T-cell (primary cell): ENCODE measurements at places on chromosomes 16 and 17.

DNA sequence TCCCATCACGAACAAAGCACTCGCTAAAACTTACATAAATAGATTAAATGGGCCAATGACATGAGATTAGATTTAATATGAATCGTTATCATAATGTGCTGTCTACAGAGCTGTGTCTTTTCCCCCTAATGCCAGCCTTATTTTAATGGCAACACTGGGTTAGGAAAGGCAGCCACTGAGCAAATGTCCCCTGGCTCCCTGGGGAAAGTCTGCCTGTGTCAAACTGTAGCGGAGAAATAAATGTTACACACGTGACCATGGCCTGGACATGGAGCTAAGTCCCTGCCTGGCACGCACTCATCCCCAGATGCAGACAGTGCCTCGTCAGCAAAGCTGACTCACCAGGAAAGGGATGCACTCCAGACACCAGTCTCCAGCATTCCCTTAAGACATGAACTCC, 61.3 kb upstream of the SDK2 start:
- DNase-seq, result no peak

DNA sequence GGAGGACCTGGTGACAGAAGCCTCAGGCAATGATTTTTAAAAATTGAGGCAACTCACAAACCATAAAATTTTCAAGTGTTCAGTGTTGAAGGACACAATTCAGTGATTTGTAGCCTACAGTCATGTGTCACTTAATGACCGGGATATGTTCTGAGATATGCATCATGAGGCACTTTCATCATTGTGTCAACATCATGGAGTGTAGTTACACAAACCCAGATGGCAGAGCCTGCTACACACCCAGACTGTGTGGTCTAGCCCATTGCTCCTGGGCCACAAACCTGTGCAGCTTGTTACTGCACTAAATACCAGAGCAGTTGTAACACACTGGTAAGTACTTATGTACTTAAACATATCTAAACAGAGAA, 1.6 kb downstream of the PRSS41 start:
- no peak for DNase-seq

- DNase-seq, result no peak
These were observed 292.7 kb downstream of the HAPSTR1 start for GRCh38 chr16:9384141-9384540.

GRCh38 chr17:41513168-41513547, 5.5 kb downstream of the KRT15 start:
- DNase-seq, result no peak

- DNase-seq, result no peak
These were observed 24.0 kb downstream of the SYCE1L start for GRCh38 chr16:77223184-77223583.

DNA sequence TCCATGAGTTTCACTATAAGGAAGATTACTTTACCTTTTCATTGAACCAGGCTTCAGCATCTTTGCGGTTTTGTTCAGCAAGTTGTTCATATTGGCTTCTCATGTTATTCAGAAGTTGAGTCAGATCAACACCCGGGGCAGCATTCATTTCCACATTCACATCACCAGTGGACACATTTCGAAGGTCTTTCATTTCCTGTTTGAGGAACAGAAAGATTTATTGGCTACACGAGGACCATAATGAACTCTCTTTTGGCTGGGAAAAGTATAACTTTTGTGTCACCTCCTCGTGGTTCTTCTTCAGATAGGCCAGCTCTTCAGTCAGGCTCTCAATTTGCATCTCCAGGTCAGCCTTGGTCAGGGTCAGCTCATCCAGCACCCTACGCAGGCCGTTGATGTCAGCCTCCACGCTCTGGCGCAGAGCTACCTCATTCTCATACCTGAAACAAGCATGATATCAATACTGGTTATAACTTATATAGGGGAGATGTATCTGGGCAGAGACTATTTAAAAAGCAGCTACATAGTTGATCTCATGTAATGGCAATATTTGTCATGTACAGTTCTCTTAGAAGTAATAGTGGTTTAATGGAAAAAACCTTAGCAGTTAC, 2.1 kb downstream of the KRT10 start:
- DNase-seq, result no peak

DNA sequence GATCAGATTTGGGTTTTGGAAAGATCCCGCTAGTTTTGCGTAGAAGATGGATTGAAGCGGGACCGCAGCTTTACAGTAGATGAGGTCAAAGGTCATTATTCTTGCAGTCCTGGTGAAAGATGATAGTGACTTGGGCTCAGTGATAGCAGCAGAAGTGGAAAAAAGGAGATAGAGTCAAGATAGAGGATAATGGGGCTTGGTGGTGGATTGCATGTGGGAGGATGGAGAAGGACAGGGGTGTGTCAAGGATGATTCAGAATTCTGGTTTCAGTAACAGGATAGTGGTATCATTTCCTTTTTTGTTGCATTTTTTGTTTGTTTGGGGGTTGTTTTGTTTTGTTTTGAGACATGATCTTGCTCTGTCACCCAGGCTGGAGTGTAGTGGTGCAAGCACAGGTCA, 28.7 kb downstream of the CHD9NB start:
- no peak for DNase-seq

DNA sequence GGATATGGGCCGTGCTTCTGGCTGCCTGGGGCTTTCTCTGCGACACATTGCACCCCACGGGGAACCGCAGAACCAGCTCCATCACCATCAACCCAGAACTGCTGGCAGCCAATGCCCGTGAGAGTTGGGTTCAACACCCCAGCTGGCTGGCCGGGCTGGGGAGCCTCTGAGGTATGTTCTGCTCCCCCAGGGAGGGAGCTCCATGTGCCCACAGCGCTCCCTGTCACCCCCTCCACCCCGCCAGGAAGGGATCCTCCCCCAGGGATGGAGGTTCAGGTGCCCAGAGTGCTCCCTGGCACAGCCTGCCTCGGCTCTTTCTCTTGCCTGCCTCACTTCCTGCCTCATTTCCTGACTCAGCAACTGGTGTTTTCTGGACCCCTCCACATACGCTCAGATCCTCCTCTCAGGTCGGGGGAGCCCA, 24.2 kb upstream of the MPRIP start:
- DNase-seq, result no peak

DNA sequence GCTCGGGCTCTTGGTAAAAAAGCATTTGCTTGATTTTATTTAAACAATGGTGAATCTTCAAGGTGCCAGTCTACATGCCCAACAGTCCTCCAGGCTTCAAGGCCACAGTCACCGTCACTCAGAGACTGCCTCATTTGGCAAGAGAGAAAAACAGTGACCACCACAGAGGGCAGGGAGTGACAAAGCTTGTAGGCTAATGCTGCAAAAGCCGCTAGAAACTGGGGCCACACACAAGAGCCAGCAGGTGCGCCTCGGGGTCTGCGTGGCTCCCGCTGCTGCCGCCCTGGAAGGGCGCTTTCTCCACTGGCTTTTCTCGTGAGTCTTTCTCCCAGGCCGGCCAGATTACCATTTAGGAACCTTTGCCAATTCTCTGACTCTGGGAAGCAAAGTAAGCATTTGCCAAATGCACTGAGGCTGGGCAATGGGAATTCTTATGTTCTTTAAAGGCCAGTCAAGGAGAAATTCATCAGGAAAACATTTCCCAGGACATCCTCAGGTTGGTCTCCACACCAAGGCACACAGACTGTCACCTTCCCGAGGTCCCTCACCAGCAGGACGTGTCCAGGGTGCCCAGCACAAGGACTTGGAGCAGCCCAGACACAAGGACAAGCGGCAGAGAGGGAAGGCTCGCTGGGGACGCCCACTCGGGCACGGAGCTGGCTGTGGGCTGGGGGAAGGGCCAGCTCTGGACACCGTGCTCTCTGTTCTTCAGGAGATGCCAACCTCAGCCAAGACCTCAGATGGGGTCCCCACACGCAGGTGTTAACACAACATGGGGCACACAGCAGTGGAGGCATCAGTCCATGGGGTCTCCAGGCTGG, 12.5 kb upstream of the C16orf95 start:
- no peak for DNase-seq

GRCh38 chr17:13933441-13934276, 135.6 kb upstream of the COX10 start:
- DNase-seq, result no peak

DNA sequence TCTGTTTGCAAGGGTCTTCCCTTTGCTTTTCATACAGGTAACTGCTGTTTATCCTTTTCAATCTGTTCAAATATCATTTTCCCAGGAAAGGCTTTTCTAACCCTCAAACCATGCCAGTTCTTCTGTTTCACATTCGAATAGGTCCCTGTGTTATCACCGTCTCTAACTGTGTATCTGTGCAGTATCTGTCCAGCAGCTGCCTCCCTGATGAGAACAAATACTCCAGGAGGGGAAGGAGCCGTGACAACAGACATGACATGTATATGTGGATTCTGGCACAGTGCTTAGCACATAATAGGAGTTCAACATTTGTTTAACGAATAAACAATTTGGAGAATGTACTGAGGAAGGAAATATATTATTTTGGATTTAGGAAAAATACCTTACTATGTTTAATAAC, 95.7 kb downstream of the STX8 start:
- no peak for DNase-seq

DNA sequence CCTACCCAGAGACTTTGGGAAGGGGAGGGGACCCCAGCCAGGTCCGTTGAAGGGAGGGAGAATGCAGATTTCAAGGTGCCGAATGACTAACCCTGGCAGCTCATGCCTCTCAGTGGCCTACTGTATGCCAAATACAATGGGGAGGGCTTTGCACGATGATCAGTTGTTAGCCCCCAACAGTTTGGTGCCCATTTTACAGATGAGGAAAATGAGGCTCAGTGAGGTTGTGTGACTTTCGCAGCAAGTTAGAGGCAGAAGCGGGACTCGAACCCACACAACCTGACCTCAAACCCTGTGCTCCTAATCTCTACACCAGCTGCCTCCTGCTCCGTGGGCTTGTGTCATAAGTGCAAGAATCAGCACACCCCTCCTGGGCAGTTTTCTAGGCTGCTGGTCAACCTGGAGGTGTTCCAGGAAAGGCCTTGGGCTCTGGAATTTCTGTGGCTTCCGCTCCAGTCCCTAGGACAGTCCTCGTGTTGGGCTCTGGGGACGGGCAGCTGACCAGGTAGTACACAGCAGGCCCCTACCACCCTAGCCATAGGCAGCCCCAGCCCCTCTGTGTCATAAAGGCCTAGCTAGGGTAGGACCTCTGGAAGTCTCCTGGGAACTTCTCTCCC, 11.9 kb upstream of the NAGPA start:
- no peak for DNase-seq

DNA sequence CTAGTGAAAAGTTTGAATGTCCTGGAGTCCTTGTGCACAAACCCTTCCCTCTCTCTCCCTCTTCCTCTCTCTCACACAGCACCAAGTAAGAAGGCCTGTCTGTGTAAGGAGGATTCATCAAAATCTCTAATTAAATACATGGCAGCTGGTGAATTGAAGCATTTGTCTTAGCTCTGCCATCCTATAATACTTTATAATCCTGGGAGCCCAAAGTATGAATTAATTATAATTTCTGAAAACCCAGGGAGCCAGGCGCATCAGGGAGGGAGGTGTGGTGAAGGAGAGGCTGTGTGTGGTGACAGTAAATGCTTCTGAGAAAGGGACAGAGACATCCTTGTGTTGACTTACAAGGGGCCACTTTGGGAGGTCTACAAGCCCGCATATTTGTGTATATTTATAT, 691.4 kb upstream of the EEF2KMT start:
- DNase-seq, result no peak

DNA sequence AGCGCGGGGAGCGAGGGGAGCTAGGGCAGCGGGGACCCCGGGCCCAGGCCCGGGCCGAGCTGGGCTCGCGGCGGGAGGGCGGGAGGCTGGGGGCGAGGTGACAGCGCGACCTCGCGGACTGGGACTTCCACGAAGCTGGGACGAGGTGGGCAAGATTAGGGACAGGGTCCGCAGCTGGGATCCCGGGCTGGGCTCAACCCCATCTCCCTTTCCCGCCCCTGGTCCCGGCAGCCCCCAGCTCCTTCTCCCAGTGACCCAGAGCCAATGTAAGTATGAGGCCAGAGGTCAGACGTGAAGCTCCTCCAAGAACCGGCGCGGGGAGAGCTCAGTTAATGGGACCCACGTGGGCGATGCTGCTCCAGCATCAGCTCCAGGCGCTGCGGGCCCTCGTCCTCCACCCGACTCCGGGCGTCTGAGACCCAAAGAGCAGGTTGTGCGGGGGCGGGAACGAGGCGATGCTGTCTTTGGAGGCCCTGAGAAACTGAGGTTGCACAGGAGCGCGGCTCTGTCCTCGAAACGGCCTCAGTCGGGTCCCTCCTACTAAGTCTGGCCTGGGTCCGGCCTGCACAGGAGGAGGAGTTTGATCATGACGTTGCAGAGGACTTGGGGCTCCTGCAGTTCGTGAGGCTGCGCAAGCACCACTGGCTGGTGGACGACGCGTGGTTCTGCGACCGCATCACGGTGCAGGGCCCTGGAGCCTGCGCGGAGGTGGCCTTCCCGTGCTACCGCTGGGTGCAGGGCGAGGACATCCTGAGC, 585 bp downstream of the ALOX12 start:
- DNase-seq, result no peak

- DNase-seq, result no peak
These were observed 14.8 kb downstream of the RFWD3 start for GRCh38 chr16:74651841-74652240.

GRCh38 chr16:68155425-68155824, 70.3 kb downstream of the NFATC3 start:
- no peak for DNase-seq

GRCh38 chr17:49952912-49953497, 16.0 kb upstream of the DLX4 start:
- no peak for DNase-seq

GRCh38 chr16:10668322-10669045, 26.2 kb downstream of the TEKT5 start:
- no peak for DNase-seq

GRCh38 chr17:5962371-5962770, 107.8 kb upstream of the WSCD1 start:
- DNase-seq, result no peak

DNA sequence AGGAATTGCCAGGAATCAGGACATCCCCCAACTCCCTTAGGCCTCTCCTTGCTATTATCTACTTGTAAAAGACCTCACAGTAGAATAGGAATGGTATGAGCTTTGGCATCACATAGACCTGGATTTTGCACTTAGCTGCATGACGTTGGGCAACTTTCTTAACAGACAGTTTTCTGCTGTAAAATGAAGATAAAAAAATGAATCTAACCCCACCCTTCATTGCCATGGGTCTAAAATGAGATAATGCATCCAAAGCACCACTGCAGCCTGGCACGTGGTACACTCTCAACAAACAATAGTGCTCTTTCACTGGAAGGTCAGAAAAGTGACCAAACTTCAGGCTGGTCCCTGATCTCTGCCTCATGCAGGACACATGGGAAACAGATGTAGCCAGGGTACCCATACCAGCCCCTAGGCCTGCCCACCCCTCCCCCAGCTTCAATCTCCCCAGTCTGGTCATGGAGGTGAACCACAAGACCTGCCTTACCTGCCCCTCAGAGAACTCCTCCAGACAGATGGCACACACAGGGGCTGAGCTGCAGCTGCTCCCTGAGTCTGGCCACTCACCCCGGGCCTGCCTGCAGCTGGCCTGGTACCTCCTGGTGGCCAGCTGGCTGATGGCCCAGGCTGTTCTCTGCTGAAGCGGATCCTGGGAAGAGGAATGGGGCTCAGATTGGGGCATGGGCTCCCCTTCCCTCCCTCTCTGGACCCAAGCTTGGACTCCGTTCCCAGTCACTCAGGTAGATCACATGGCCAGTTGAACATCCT, 8.5 kb upstream of the SUPT4H1 start:
- DNase-seq, result no peak
